ENCODE measurements at places on chromosomes 5 and 9.

DNA sequence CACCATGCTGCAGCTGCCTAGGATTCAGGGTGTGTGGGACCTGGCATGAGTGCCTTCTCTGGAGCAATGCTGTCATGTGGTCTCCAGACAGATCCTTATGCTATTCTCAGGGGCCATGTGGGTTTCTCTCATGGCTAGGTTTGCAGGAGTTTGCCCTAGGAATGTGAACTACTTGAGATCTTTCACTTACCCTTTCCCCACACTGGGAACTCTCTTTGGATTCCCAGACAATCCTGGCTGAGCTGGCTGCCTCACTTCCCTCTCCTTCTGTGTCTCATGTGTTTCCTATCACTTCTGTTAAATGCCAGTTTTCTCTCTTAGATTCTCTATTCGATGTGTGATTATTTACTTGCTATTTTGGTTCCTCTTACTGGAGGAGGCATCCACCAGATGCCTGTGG is 270.2 kb upstream of the RASA1 start:
- DNase-seq = no peak

GRCh38 chr9:119907056-119907455 is 537.8 kb upstream of the BRINP1 start:
- DNase-seq = no peak

DNA sequence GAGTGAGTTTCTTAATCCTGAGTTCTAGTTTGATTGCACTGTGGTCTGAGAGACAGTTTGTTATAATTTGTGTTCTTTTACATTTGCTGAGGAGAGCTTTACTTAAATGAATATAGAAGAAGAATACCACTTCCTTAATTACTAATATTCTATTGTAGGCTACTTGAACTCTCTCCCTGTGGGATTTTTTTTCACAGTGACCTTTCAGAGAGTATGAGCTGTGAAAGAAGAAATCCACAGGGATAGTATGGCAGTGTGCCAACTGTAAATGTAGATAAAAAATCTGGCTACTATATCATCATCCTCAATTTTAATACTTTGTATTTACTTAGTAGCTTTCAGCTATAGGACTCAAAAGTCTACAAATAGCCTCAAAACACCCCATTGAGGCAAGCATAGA is 67.3 kb downstream of the COMMD10 start:
- DNase-seq = no peak

GRCh38 chr9:134765785-134766184 is 114.8 kb upstream of the FCN2 start:
- no peak for DNase-seq

- no peak for DNase-seq
These were observed 38.2 kb downstream of the HMHB1 start for GRCh38 chr5:143850050-143850683.

DNA sequence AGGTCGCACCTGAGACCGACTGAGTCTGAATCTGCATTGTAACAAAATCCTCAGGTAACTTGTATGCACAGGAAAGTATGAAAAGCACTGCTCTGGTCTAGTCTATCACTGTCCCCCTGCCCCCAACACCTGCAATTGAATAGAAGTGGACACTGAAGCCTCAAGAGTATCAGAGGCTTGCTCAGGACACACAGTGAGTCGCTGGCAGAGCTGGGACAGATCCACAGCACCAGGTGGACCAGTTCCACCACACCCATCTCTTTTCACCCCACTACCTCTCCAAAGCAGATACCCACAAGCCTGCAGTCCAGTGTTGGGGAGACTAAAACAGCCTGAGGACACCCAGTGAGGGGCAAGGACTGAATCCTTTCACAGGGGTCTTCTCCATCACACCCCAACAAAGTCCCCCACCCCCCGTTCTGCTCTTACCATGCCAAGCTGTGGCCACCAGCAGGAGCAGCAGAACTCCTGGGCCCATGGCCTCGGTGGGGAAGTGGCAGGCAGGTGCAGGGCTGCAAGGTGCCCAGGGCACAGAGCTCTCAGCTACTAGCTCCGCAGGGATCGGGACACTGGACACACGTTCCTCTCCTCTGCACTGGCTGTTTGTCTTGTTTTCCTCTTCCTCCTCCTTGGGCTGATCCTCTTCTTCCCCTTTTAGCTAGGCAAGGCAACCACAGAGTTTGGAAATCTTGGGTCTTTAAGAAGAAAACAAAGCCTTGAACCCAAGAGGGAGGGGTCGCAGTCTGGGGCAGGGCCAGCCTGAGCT is at the start of gene CSF1R:
CSF1R (minus strand) TSS at position 605 of the 766 bp plus-strand sequence; CDS start at position 478, 127 bp downstream.
- no peak for DNase-seq

GRCh38 chr9:33852216-33852826 is 35.4 kb downstream of the UBE2R2 start:
- peak; percentile 32 for DNase-seq

DNA sequence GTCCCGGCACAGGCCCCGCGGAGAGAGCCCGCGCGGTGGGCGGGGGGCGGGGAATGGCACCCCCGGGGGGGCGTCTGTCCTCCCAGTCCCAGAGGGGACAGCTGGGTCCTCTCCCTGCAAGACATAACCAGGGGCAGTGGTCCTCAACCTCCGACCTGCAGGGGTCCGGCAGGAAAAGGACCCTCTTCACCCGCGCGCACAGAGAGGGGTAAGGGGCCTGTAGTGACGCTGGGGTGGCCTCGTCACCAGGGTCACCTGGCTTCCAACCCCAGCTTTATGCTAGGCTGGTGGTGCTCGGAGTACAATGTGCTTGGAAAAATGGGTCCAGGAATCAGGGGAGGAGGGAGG is 34.2 kb downstream of the LHX2 start:
- DNase-seq = no peak

DNA sequence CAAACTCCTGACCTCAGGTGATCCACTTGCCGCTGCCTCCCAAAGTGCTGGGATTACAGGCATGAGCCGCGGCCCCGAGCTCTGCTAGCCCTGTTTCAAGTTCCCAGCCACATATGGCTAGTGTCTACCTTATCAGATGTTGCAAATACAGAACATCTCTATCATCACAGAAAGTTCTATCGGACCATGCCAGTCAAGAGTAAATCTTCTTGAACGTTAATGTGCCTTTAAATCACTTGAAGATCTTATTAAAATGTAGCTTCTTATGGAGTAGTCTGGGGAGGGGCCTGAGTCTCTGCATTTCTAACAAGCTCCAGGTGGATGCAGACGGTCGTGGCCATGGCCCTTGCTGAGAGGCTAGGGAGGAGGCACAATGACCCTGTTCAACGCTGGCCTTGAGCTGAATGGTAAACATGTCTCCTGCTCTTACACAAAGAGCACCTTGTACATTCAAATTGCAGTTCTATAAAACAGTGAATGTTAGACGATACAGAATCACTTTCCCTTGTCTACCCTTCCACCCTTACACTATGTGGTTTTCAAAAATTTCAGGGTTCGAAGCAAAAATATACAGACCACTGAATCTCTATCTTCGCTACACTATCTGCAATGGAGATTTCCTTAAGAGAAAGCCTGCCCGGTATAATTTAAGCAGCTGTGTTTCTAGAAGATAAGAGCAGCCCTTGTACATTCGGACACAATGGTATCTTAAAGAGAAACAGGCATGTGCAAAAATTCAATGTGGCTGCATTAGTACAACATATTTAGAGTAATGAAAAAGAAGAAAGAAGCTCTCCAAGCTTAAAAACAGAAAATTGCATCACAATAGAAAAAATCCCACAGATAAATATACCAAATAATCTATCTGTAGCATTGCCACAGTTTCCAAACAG is 114.1 kb downstream of the FRMD3 start:
- no peak for DNase-seq
